NCI-H524 (cell line): ENCODE measurements at places on chromosomes 4 and X.

GRCh38 chr4:90946945-90947344 lies 819.8 kb downstream of the CCSER1 start:
- no peak for DNase-seq

DNA sequence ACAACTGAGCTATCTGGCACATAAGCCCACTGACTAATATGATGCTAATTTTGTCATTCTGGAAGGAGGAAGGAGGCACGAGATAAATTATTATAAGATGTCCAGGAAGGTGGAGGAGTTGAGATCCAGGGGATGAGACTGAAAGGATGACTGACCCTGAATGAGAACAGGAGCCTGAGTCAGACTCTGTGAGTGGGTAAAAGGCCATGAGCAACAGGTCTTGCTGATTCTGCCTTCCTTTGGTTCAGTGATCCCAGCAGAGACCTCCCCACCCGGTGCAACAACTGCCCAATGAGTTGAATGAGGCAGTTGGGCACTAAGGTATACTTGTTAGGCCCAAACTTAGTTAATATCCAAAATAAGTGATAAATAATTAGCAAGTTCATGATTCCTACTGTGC lies 238.1 kb upstream of the GPC4 start:
- no peak for DNase-seq

DNA sequence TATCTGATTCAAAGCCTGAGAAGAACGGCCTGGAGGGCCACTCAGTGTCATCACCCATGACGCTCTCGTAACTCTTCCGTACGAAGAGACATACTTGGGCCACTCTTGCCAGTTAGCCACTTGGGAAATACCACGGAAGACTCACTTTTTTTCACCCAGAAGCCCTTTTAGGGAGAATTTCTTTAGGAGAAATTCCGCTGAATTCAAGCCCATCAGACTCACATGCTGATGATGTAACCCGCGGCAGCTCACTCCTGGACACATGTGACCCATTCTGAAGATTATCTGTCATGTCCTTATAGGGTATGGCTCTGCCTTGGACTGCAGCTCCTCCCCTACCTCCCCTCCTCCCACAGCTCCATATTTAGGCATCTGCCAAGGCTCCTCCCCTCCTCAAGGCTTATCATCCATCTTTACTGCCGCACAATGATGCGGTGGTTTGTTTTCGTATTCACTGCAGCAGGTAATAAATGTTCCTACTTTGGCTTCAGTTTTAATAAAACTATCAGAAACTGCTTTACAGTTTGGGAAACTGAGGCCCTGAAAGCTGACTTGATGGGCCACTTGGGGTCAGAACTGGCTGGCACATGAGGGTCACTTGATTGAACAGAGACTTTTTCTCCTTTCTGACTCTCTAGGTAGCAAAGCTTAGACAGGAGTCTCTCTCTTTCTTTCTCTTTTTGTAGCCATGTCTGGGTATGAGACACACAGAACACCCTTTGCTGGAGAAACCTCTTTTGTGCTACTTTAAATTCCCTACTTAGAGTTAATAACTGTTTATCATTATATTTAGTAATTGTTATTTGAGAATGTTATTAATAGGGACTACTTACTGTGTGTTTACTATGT lies 42.1 kb downstream of the RHOH start:
- no peak for DNase-seq

GRCh38 chrX:104695593-104695992 lies 129.6 kb downstream of the IL1RAPL2 start:
- no peak for DNase-seq

DNA sequence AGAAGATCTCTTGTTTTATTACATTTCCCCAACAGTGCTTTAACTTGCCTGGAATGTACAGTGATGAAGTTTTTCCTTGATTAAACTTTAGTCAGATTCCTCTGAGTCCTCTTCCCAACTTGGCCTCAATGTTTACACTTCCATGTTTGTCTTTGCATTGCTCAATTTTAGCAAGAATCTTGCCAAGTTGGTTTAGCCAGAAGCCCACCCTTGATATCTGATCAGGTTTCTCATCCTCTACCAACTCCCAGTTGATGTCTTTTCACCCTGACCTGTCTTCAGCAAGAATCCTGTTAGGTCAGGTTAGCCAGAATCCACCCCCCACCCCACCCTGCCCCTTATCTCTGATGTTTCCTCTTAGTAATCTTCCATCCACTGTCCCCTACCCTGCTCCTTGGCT lies 120.9 kb downstream of the MBNL3 start:
- no peak for DNase-seq

- DNase-seq, result no peak
These were observed 372.6 kb upstream of the TECRL start for GRCh38 chr4:64781737-64782326.
